Osteocyte (in vitro differentiated cells): ENCODE measurements at places on chromosomes 4 and X. TPM values are rescaled to one million over a fixed set of nuclear protein-coding genes. Genes with fewer than 3 reads are reported as not detected.

DNA sequence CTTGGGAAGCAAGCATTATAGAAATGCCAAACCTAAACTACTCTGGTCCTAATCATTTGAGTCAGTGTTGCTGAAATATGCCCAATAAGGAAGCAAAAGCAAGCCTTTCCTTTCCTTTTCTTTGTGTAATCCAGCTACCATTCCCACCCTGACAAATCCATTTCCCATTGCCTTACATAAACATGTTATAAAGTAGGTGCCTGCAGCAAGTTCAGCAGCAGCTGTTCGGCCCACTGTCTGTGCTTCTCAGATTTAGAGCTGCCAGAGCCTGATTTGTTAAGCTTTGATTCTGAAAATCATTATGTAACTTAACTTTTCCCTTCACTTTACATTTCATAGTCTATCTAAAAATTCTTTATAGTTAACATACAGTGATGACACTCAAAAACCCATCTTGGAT is 148.6 kb downstream of the EPHA5 start:
- peak overlapping the region; percentile 85 for H3K27ac ChIP-seq
- H3K4me1 ChIP-seq: peaks cover 52% of the 10 kb centered on the region
- H3K36me3 ChIP-seq: peaks cover 16% of the 10 kb centered on the region
- H3K4me3 ChIP-seq: no peak overlapping the region
- no peaks in the 10 kb centered on the region for H3K27me3 ChIP-seq
- DNase-seq: no peak

DNA sequence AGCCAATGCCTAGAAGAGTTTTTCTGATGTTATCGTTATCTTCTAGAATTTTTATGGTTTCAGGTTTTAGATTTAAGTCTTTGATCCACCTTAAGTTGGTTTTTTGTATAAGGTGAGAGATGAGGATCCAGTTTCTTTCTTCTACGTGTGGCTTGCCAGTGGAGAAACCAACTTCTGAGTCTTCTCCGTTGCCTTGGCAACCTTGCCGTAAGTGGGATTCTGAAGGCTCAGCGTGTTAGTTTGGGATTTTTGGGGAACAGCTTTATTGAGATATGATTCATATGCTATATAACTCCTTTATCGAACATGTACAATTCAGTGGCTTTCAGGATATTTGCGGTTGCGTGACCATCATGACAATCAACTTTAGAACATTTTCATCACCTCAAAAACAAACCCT is 17.7 kb downstream of the SMS start:
- no peak overlapping the region for H3K4me3 ChIP-seq
- DNase-seq: peak; percentile 36
- peaks cover 58% of the 10 kb centered on the region for H3K4me1 ChIP-seq
- peaks cover 5% of the 10 kb centered on the region for H3K36me3 ChIP-seq
- no peak overlapping the region for H3K27ac ChIP-seq
- no peaks in the 10 kb centered on the region for H3K27me3 ChIP-seq

GRCh38 chr4:183888564-183888963 is 16.5 kb upstream of the STOX2 start:
- H3K4me3 ChIP-seq: no peak overlapping the region
- H3K4me1 ChIP-seq: no peaks in the 10 kb centered on the region
- H3K27ac ChIP-seq: no peak overlapping the region
- H3K27me3 ChIP-seq: peaks cover 5% of the 10 kb centered on the region
- DNase-seq: peak; percentile 60

DNA sequence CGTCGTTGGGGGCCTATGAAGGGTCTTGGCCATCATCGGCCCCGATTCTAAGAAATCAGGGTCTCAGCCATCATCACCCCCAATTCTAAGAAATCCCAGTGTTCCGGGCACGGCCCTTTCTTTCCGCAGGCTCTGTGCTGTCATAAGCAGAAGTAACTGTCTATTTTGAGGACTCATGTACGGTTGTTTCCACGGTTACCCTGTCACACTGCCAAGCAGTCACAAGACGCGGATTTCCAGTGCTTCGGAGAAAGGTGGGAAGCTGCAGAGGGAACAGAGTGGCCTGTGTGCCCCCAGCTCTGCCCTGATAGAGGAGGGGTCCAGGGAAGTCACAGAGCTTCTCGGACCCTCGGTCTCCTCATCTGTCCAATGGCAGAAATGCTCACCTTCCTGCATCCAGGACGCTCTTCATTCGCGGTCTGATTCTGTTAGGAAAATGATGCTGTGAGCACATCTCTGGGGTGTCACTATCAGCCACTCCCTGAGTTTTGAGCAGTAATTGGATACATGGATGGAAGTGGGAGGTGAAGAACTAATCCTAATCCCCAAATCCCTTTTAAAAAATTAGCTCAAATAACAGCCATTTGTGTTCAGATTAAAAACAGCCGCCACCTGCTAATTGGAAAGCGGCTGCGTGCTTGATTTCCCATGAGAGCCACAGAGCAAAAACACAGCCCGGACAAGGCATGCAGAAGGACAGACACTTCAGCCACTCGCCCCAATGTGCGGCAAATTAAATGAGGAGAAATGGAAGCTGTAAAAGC is 73.1 kb downstream of the WFS1 start:
- H3K27me3 ChIP-seq: peaks cover 24% of the 10 kb centered on the region
- no peak for DNase-seq
- no peaks in the 10 kb centered on the region for H3K36me3 ChIP-seq
- H3K4me3 ChIP-seq: no peak overlapping the region
- no peak overlapping the region for H3K27ac ChIP-seq
- no peaks in the 10 kb centered on the region for H3K4me1 ChIP-seq

DNA sequence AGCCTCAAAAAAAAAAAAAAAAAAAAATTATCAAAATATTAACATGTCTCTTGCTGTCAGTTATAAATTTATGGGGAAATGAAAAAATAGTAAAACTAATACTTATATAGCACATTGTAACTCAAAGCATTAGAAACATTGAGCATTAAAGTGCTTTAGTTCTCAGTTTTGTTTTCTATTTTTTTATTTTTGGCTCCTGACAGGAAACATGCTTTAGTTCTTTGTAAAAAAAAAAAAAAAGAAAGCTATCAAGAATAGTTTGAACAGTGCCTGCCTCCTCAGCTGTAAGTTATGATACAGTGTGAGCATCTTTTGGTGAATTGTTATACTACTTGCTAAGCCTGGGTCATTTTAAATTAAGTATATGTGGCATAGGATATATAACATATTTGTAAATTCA is 5.1 kb upstream of the CENPC start:
- peaks cover 11% of the 10 kb centered on the region for H3K27me3 ChIP-seq
- H3K36me3 ChIP-seq: no peaks in the 10 kb centered on the region
- H3K27ac ChIP-seq: no peak overlapping the region
- no peak for DNase-seq
- H3K4me3 ChIP-seq: no peak overlapping the region

DNA sequence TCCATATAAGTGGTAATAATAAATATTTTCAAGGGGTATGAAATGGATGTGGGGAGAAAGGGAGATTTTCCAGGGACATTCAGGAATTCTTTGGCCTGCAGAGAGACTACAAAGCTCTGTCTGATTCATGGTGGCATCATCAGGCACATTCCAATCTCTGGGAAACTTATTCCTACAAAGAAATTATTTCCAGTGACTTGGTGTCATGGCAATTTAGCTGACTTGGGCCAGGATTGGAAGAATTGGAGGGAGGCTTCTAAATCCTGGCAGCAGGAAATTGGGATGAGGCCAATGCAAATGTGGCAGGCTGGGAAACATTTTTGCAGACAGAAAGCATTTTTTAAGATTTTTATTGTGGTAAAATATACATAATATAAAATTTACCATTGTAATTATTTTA is 204.6 kb downstream of the RTL9 start:
- no peaks in the 10 kb centered on the region for H3K27me3 ChIP-seq
- H3K27ac ChIP-seq: no peak overlapping the region
- no peaks in the 10 kb centered on the region for H3K36me3 ChIP-seq

GRCh38 chr4:124262211-124263179 is 450.0 kb downstream of the ANKRD50 start:
- no peaks in the 10 kb centered on the region for H3K27me3 ChIP-seq
- DNase-seq: no peak
- no peaks in the 10 kb centered on the region for H3K4me1 ChIP-seq
- no peak overlapping the region for H3K4me3 ChIP-seq
- H3K27ac ChIP-seq: peak overlapping the region; percentile 23

- no peak overlapping the region for H3K27ac ChIP-seq
- H3K36me3 ChIP-seq: peaks cover 1% of the 10 kb centered on the region
- no peak overlapping the region for H3K4me3 ChIP-seq
- DNase-seq: no peak
- H3K27me3 ChIP-seq: no peaks in the 10 kb centered on the region
Observed at GRCh38 chrX:136747003-136747986, 33.4 kb downstream of the ARHGEF6 start.

- no peaks in the 10 kb centered on the region for H3K36me3 ChIP-seq
- H3K4me1 ChIP-seq: peaks cover 43% of the 10 kb centered on the region
- no peak for DNase-seq
- H3K27me3 ChIP-seq: no peaks in the 10 kb centered on the region
Observed at GRCh38 chrX:7112071-7112470, 35.4 kb upstream of the STS start.

GRCh38 chr4:101309925-101310324 is 37.4 kb downstream of the PPP3CA start:
- H3K36me3 ChIP-seq: no peaks in the 10 kb centered on the region
- H3K4me1 ChIP-seq: peaks cover 23% of the 10 kb centered on the region
- H3K27me3 ChIP-seq: no peaks in the 10 kb centered on the region
- no peak overlapping the region for H3K27ac ChIP-seq

GRCh38 chrX:103442536-103442901 is 66.2 kb downstream of the BEX3 start:
- DNase-seq: no peak
- peak overlapping the region; percentile 80 for H3K27ac ChIP-seq

- no peak overlapping the region for H3K4me3 ChIP-seq
- peaks cover 5% of the 10 kb centered on the region for H3K4me1 ChIP-seq
Observed at GRCh38 chrX:31993637-31994036, 921.8 kb upstream of the FTHL17 start.

- no peaks in the 10 kb centered on the region for H3K36me3 ChIP-seq
- no peak overlapping the region for H3K27ac ChIP-seq
- H3K4me3 ChIP-seq: peak overlapping the region; percentile 35
- H3K27me3 ChIP-seq: peaks cover 22% of the 10 kb centered on the region
Observed at GRCh38 chr4:87973283-87974169, 2.0 kb upstream of the SPP1 start.

DNA sequence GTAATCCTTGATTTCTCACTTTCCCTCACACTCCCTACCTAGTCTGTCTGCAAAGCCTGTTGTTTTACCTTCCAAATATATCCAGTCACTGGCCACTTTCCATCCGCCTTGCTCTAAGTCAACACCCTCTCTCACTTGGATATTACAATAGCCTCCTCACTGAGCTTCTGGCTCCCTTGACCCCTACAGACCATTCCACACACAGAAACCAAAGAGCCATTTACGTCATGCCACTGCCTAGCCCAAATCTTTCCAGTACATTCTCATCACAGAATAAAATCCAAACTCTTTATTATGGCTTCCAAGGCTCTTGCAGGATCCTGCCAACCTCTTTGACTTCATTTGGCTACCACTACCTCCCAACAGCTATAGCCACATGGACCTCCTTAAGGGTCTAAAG is 25.7 kb upstream of the ARHGEF9 start:
- H3K36me3 ChIP-seq: no peaks in the 10 kb centered on the region
- no peak overlapping the region for H3K4me3 ChIP-seq
- DNase-seq: no peak
- no peaks in the 10 kb centered on the region for H3K4me1 ChIP-seq
- H3K27me3 ChIP-seq: no peaks in the 10 kb centered on the region
- H3K27ac ChIP-seq: no peak overlapping the region

MTNR1A gene
- total RNA-seq: not detected in 2 replicates

IRF2 gene
- 21.8 and 26.6 TPM in 2 replicates for total RNA-seq

C1QTNF7 gene
- total RNA-seq: not detected in 2 replicates
